Sigmoid colon (tissue), 7 donors: ENCODE measurements at places on chromosomes 3 and 15.

- no peaks in the 10 kb centered on the region for H3K27me3 ChIP-seq
- H3K4me3 ChIP-seq: no peak overlapping the region
- H3K27ac ChIP-seq: no peak overlapping the region
- H3K36me3 ChIP-seq: no peaks in the 10 kb centered on the region
- peaks cover 76% of the 10 kb centered on the region for H3K4me1 ChIP-seq
These were observed 26.1 kb downstream of the FNDC3B start for GRCh38 chr3:172065527-172065926.

GRCh38 chr15:69434238-69434637 lies 18.4 kb upstream of the RPLP1 start:
- no peak overlapping the region for H3K27ac ChIP-seq
- no peaks in the 10 kb centered on the region for H3K36me3 ChIP-seq
- H3K4me1 ChIP-seq: no peaks in the 10 kb centered on the region

DNA sequence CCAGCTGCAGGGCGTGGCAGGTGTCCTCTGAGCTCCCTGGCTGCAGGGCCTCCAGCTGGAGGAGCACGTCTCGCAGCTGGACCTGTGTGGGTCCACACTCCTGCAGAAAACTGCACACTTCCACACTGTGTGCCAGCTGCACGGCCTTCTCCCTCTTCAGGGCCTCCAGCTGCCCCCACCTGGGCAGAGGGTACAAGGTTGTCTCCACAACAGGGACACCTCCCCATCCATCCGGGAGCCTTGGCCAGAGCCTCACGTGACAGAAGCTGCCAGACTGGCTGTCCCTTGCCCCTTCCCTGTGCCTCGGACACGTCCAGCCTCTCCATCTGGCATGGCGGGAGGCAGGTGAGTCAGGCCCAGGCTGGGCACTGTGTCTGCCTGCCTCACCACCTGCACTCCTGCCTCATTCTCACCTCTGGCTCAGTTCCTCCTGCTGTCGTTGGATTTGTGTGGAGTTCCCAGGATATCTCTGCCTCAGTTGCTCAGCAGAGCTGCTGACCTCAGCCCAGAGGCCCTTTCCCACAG lies 14.5 kb downstream of the SPTBN5 start:
- peaks cover 17% of the 10 kb centered on the region for H3K4me1 ChIP-seq
- H3K36me3 ChIP-seq: no peaks in the 10 kb centered on the region
- no peak overlapping the region for H3K4me3 ChIP-seq

- no peak overlapping the region for H3K4me3 ChIP-seq
- no peaks in the 10 kb centered on the region for H3K36me3 ChIP-seq
- no peak overlapping the region for H3K27ac ChIP-seq
- no peak for DNase-seq
These were observed 23.9 kb upstream of the SORD start for GRCh38 chr15:44999105-44999504.

GRCh38 chr3:143041903-143042302 lies 40.5 kb downstream of the U2SURP start:
- no peaks in the 10 kb centered on the region for H3K27me3 ChIP-seq
- no peak for DNase-seq
- peaks cover 71% of the 10 kb centered on the region for H3K36me3 ChIP-seq
- H3K4me1 ChIP-seq: no peaks in the 10 kb centered on the region
- H3K27ac ChIP-seq: no peak overlapping the region
- H3K4me3 ChIP-seq: no peak overlapping the region

DNA sequence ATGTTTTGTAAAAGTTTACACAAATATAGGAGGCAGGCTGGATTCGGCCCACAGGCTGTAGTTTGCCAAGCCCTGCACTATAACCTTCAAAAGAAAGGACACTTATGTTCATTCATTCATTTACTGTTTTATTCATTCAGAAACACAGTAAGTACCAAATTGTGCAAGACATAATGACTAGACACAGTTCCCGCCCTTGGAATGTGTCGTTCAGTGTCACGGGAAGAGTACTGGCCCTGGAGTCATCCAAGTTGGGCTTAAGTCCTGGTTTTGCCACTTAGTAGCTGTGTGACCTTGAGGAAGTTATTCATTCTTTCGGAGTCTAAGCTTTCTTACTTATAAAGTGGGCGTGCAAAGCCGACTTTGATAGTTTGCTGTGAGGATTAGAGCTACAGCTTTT lies 22.0 kb downstream of the COLQ start:
- DNase-seq: no peak
- no peaks in the 10 kb centered on the region for H3K4me1 ChIP-seq
- H3K4me3 ChIP-seq: no peak overlapping the region
- no peaks in the 10 kb centered on the region for H3K36me3 ChIP-seq
- no peak overlapping the region for H3K27ac ChIP-seq

DNA sequence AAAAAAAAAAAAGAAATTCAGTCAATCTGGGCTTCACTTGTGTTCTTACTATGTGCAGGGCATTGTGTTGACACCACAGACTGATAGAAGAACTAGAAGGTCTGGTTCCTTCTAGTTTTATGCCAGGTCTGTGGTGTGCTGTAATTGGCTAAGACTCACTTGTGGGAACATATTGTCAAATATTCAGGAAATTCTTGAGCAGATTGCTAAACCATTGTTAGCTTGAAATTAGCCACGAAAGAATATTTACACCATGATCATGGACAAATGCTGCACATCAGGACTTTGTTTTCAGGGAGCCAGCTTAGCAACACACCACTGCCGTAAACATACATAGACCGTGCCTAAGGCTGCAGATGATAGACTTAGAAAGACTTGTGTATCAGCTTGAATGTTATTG lies 74.6 kb downstream of the GTPBP8 start:
- no peak overlapping the region for H3K27ac ChIP-seq
- no peak for DNase-seq
- H3K36me3 ChIP-seq: no peaks in the 10 kb centered on the region

DNA sequence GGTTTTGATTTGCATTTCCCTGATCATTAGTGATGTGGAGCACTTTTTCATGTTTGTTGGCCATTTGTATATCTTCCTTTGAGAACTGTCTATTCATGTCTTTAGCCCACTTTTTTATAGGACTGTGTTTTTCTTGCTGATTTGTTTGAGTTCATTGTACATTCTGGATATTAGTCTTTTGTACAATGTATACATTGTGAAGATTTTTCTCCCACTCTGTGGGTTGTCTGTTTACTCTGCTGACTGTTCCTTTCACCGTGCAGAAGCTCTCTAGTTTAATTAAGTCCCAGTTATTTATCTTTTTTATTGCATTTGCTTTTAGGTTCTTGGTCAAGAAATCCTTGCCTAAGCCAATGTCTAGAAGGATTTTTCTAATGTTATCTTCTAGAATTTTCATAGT lies 91.1 kb upstream of the ATP11B start:
- no peak overlapping the region for H3K4me3 ChIP-seq
- H3K4me1 ChIP-seq: no peaks in the 10 kb centered on the region
- H3K27me3 ChIP-seq: no peaks in the 10 kb centered on the region
- no peaks in the 10 kb centered on the region for H3K36me3 ChIP-seq

DNA sequence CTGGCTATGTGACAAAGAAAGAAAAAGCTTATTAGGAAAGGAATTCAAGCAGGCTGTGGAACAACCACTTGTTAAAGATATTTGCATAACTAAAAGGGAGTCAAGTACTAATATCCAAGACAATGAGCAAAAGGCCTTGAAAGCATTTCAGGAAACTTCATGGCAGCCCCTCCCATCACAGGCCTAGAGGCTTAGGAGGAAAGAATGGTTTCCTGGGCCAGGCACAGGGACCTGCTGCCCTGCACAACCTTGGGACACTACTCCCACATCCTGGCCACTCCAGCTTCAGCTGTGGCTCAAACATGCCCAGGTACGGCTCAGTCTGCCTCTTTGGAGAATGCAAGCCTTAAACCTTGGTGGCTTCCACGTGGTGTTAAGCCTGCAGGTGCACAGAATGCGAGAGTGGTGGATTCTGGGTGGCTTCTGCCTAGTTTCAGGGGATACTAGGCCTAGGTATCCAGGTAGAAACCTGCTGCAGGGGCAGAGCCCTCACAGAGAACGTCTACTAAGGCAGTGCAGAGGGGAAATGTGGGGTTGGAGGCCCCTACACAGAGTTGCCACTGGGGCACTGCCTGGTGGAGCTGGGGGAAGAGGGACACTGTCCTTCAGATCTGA lies 121.6 kb downstream of the OPA1 start:
- no peaks in the 10 kb centered on the region for H3K27me3 ChIP-seq
- H3K36me3 ChIP-seq: no peaks in the 10 kb centered on the region
- H3K4me3 ChIP-seq: no peak overlapping the region
- H3K27ac ChIP-seq: no peak overlapping the region

DNA sequence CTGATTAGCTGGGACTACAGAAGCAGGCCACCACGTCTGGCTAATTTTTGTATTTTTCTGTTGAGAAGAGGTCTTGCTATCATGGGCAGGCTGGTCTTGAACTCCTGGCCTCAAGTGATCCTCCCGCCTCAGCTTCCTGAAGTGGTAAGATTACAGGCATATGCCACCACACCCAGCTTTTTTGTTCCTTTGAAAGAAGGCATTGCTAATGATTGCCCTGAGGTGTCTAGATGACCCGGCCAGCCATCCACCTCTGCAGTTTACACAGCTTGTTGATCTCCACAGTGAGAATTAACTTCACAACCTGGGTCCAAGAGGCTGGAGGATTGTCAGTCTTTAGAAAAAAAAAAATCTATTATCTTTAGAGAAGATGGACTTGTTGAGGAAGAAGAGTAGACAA lies 58.7 kb downstream of the SMAD3 start:
- H3K27ac ChIP-seq: peak overlapping the region; percentile 82
- no peaks in the 10 kb centered on the region for H3K4me1 ChIP-seq
- no peaks in the 10 kb centered on the region for H3K36me3 ChIP-seq
- DNase-seq: no peak

DNA sequence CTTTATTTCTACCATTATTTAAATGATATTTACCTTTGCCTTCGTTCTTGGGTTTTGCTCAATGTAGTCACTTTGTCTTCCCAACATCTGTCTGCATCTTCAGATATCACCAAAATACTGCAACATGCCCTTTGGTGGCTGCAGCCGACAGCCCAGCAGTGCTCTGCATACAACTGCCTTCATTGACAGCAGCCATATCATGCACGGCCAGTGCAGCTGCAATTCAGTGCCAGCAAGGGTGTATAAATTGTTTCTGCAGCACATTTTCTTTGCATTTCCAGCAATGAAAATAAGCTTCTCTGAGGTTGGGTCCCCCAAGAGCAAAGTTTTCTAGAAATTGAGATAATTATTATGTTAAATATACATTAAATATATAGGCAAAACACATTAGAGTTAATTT lies 6.0 kb upstream of the PLSCR5 start:
- no peaks in the 10 kb centered on the region for H3K4me1 ChIP-seq
- H3K27me3 ChIP-seq: no peaks in the 10 kb centered on the region

- DNase-seq: no peak
- H3K36me3 ChIP-seq: no peaks in the 10 kb centered on the region
- peak overlapping the region; percentile 96 for H3K4me3 ChIP-seq
- peaks cover 25% of the 10 kb centered on the region for H3K4me1 ChIP-seq
These were observed 1.5 kb downstream of the ATP1B3 start for GRCh38 chr3:141877911-141878310.

DNA sequence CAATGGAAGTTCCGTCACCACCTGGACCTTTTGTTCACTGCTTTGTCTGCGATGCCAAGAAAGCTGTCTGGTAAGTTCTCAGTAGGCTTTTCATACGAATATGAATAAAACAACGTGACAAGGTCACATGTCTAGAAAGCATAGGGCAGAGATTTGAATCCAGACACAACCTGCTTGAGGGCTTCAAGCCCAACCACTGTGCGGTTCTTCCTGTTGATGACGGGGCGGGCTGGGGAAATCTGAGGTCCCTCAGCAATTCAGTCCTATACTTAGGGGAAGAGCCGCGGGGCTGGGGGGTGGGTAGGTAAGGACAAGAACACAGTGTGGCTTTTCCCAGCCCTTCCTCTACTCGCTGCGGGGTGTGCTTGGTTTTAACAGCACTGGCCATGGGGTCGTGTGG lies 32.4 kb upstream of the SMAD3 start:
- no peak overlapping the region for H3K27ac ChIP-seq
- peaks cover 8% of the 10 kb centered on the region for H3K27me3 ChIP-seq
- no peaks in the 10 kb centered on the region for H3K36me3 ChIP-seq
- H3K4me3 ChIP-seq: no peak overlapping the region

DNA sequence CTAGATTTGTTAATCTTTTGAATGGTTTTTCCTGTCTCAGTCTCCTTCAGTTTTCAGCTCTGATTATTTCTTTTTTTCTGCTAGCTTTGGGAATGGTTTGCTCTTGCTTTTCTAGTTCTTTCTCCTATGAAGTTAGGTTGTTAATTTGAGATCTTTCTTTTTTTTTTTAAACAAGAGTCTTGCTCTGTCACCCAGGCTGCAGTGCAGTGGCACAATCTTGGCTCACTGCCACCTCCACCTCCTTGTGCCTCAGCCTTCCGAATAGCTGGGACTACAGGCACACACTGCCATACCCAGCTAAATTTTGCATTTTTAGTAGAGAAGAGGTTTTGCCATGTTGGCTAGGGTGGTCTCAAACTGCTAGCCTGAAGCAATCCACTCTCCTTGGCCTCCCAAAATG lies 56.7 kb downstream of the UQCC5 start:
- no peak overlapping the region for H3K4me3 ChIP-seq
- H3K27me3 ChIP-seq: no peaks in the 10 kb centered on the region
- DNase-seq: no peak

- no peak for DNase-seq
- H3K27ac ChIP-seq: no peak overlapping the region
- H3K27me3 ChIP-seq: no peaks in the 10 kb centered on the region
- H3K36me3 ChIP-seq: no peaks in the 10 kb centered on the region
- no peak overlapping the region for H3K4me3 ChIP-seq
These were observed 153.9 kb downstream of the GHSR start for GRCh38 chr3:172294223-172294806.

DNA sequence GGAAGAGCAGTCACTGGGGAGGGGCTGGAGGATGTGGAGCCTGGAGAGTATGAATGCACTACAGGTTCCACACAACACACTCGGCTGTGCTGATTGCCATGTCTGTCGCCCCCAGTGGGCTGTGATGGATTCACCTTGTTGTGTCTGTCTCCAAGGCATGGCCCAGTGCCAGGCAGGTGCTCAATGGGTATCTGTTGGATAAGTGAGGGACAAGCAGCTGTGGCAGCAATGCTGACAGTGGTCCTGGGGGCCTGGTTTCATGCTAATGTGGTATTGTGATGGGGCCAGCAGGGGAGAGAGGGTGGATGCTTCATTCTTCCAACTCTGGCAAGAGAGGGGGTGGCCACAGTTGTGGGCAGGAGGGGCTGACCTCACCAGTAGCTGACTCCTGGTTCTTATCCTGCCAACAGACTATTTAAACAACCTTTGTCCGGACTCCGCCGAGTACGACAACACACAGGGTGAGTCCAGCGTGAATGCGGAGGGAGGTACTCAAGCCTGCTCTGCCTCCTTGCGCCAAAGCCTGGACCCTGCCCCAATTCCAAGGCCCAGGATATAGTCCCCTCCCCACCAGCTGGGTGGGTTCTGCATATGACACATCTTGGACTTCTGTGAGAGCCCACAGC lies 47.3 kb upstream of the NR2C2 start:
- no peak overlapping the region for H3K4me3 ChIP-seq
- H3K27me3 ChIP-seq: no peaks in the 10 kb centered on the region
- H3K4me1 ChIP-seq: no peaks in the 10 kb centered on the region
- H3K36me3 ChIP-seq: no peaks in the 10 kb centered on the region

DNA sequence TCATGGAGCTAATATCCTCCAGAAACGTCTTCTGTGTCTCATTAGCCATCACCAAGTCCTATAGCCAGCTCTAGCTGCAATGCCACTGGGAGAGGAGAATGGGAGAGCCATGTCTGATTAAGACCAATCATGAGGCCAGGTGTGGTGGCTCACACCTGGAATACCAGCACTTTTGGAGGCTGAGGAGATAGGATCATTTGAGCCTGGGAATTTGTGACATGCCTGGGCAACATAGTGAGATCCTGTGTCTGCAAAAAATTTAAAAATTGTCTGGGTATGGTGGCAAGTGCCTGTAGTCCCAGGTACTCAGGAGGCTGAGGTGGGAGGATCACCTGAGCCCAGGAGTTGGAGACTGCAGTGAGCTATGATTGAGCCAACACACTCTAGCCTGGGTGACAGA lies 13.1 kb downstream of the MGLL start:
- no peak overlapping the region for H3K4me3 ChIP-seq
- peaks cover 11% of the 10 kb centered on the region for H3K4me1 ChIP-seq
- no peak overlapping the region for H3K27ac ChIP-seq
- no peaks in the 10 kb centered on the region for H3K27me3 ChIP-seq
- H3K36me3 ChIP-seq: no peaks in the 10 kb centered on the region
- no peak for DNase-seq
